Fibroblast of mammary gland (primary cell): ENCODE measurements at places on chromosomes 16 and 17.

DNA sequence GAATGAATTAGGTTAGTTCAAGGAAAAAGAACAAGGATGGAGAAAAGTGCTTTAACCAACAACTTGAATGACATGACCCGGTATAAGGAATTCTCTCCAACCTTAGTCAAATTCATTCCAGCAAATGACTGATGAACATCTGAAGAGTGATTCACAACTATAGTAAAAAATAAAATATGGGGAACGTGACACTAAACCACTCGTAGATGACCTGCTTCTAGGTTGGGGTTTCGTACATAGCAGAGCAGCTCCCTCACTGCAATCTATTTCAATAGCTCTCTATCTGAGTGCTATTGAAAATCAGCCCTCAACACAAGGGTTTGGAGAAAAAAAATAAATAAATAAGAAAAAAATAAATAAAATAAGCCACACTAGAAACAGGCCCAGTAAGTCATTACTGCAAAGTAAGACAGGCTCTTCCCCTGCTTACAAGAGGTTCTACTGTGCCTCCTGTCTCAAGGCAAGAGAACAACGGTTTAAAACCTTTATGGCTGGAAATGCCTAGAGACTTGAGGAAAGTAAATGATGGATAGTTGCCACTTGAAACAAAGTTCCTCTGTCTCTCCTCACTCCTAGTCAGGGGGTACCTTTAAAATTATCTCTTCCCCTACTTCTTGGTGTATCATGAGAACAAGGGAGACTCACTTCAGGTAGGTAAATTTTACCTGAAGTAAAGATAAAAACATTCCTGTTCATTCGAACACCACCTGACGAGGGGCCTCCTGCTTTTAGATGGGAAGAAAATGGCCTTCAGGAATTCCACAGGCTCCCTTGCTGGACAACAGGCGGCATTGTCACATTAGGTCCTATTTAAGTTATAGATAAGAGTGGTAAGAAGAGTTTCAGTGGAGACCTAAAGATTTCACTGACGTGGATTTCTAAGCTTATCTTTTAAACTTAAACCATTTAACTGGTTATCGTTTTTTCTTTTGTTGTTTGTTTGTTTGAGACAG, 20.5 kb downstream of the COG7 start:
- DNase-seq, result no peak

DNA sequence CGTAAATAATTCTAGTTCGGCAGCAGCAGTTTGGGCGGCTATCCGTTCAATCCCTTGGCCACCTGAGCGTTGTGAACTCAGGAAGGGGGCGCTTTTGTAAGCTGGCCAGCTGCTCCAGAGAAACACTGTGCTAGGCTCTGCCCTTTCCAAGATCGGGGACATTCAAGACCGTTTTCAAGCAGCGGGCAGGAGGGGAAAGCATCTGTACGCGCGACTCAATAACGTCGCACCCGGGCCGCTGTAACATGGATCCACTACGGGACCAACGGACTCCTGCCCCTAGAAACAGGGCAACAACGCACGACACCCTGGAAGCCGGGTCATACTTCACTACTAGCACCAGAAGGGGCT, 463 bp downstream of the TOP2A start:
- no peak for DNase-seq

- DNase-seq, result peak; percentile 30
Observed at GRCh38 chr17:181245-182049, at the start of gene DOC2B. Gene DOC2B, minus strand, starts transcription at chr17:181650. Its CDS starts 171 bp downstream, at chr17:181479.

DNA sequence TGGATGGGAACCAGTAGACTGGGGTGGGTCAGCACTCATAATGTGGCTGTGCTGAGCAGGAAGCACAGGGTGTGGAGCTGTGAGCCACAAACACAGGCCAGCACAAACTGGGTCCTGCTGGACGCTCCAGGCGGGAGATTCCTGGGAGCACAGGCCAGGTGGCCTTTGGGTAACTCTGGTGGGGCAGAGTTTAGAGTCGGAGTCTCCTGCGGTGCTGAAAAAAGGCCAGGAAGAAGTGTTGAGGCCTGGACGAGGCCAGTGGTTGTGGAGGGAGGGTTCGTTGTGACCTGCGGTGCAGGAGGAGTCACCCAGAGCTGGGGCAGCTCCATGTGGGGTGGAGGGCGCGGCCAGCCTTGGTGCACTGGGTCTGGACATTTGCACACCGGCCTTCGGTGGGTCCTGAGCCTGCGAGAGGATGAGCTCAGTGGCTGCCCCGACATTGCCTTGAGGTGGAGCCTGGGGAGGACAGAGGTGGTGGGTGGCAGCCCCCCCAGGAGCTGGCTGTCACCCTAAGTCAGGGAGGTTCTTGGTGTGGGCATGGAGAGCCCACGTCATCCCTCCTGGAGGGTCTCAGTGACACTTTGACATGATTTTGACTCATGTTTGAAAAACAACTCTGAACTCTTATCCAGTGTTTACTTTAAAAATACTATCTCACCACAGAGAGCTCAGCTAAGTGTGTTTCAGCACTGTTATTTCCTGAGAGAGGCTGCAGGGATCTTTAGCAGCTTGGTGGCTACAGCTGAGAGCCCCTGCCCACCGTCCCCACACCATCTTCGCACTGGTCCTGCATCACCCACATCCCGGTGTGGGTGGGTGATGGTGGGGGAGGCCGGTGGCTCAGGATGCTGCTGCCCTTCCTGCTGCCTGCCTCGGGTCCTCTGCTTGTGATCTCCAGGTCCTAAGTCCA, 98.7 kb downstream of the NPIPB11 start:
- peak; percentile 49 for DNase-seq

GRCh38 chr17:57102122-57102521, 17.1 kb downstream of the AKAP1 start:
- DNase-seq, result no peak

DNA sequence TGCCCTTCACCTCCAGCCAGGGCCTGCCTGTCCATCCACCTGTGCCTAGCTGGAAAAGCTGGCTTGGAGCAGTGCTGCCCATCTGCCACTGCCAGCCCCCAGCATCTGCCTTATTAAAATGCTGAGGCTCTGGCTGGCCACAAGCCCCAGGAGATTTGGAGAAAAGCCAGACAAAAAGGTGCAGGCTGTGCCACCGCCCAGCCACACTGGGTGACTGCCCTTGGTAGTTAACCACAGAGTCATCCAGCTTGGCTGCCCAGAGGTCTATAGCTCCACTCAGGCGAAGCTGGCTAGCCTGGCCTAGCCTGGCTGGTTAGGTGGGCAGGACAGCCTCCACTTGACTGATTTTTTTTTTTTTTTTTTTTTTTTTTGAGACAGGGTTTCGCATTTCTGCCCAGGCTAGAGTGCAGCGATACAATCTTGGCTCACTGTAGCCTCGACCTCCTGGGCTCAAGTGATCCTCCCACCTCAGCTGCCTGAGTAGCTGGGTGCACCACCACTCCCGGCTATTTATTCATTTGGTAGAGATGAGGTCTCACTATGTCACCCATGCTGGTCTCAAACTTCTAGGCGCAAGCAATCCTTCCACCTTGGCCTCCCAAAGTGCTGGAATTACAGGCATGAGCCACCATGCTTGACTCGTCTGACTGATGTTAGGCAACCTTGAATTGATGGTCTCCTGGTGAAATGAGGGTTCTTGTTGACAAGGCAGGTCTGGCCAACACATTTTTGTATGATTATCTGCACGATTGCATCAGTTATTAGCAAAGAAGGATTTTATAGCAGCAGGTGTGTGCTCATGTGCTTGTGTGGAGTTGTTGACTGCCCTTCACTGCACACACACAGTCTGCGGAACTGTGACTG, 103.8 kb downstream of the RAB11FIP4 start:
- no peak for DNase-seq

GRCh38 chr17:65184235-65184959, 47.2 kb downstream of the RGS9 start:
- no peak for DNase-seq

DNA sequence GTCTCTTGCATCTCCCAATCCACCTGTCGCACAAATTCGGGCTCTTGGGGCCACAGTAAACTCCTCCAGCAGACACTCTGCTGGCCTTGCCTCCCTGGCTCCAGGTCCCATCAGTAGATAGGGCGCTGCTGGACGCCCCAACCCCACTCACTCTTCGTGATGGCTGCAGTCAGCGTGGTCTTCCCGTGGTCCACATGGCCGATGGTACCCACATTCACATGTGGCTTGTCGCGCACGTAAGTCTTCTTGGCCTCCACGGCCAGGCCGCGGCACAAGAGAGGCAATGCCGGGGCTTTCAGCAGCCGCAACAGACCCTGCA, 428 bp downstream of the TUFM start:
- DNase-seq, result no peak

DNA sequence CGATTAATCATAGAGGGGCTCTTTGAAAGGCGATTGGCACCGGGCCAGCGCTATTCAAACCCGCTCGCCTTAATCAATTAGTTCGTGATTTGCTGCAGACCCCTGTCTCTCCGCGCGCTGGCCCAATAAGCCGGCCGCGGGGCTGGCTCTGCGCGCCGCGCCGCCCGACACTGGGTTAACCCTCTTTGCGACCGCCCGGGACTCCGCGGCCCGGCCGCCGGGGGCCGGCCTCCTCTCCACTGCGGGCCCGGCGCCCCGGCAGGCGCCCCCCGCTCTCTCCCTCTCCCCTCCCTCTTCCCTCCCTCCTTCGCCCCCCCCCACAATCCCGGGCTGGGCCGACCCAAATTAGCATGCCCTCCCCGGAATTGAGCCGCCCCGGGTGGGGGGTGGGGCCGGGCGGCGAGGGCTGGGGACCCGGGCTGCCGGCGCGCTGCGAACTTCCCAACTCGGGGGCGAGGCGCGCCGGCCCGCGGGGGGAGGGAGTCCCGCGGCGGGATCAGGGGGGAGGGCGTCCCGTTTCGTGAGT, 428 bp upstream of the SALL1 start:
- peak; percentile 82 for DNase-seq
